ENCODE measurements at places on chromosomes 13 and 19.

GRCh38 chr13:29255567-29255966, 339.9 kb downstream of the SLC7A1 start:
- DNase-seq = no peak

DNA sequence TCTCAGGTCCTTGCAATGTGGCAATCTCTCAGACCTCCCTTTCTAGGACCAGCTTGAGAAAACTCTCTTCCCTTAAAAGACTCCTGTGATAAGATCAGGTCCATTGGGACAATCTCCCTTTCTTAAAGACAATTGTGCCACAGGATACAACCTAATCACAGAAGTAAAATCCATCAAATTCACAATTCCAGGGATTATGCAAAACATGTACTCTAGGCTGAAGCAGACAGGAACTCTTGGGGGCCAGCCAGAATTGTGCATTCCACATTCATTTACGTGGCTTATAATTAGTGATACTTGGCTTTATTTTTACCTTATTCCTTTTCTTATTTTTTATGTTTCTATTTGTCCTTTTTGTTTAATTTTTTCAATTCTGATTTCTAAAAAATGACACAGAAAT, 257.9 kb downstream of the KLF12 start:
- DNase-seq = no peak

GRCh38 chr13:39835253-39835652, 179.8 kb downstream of the COG6 start:
- no peak for DNase-seq

GRCh38 chr19:17772172-17772571, 20.9 kb downstream of the FCHO1 start:
- no peak for DNase-seq

- no peak for DNase-seq
Measured at GRCh38 chr13:30821421-30821820, 84.7 kb upstream of the MEDAG start.

DNA sequence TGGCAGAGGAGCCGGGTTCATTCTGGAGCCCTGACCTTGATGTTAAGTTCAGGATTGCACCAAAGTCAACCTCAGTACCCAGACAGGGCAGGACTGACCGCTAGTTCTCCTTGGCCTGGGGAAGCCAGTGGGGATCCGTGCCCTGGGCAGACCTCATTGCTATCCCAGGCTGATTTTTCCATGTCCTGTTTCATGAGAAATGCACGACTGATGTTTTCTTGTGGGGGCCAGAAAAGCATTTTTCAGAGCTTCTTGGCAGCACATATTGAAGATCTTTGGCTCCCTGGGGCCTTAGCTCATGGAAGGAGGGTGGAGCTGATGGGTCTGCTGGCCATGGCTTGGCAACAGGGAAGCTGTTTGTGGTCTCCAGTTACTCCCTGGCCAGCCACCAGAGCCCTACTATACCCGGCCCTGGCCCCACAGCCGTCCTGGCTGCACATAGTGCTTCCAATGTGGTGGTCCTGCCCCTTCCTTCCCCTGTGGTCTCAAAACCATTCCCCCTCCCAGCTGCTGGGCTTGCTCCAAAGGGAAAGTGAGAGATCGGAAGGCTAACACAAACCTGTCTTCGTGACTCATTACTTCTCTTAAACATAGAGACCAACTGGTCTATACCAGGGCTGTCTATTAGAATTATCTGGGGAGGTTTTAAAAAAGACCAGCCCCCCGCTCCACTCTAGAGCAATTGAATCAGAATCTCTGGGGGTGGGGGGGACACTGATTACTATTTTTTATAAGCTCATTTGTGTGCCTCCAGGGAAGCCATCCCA, 11.2 kb downstream of the IL17D start:
- DNase-seq = no peak

DNA sequence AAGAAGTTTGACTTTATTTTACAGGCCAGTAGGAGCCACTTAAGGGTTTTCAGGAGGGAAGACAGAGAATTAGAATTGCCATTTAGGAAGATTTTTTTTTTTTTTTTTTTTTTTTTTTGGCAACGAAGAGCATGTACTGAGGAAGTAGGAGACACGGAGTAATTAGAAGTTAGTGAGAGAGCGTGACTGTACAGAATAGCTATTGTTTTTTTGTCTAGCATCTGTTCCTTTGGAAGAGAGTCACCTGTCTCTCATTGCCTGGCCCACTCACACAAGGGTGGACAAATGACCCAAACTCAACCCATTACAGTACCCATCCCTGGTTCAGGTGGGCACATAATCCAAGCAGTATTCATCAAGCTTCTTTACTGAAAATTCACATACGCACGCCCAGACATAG, 166.7 kb downstream of the LACC1 start:
- DNase-seq = no peak

DNA sequence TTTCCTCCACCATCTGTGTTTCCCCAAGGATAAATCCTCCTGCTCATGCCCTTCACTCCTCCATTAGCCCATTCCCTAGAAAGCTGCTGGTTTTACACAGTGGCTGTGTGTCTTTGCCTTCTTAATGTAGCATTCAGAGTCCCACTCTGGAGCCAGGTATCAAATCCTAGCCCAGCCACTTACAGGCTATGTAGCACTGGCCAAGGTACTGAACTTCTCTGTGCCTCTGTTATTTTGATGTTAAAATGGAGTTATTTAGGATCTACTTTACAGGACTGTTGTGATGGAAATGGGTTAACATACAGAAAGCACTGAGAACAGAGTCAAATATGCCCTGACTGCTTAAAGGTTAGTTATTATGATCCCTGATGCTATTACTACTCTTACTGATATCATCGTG, 1.5 kb upstream of the ZSCAN4 start:
- DNase-seq = no peak

GRCh38 chr19:19223060-19223459, 11.3 kb downstream of the NCAN start:
- DNase-seq = no peak

DNA sequence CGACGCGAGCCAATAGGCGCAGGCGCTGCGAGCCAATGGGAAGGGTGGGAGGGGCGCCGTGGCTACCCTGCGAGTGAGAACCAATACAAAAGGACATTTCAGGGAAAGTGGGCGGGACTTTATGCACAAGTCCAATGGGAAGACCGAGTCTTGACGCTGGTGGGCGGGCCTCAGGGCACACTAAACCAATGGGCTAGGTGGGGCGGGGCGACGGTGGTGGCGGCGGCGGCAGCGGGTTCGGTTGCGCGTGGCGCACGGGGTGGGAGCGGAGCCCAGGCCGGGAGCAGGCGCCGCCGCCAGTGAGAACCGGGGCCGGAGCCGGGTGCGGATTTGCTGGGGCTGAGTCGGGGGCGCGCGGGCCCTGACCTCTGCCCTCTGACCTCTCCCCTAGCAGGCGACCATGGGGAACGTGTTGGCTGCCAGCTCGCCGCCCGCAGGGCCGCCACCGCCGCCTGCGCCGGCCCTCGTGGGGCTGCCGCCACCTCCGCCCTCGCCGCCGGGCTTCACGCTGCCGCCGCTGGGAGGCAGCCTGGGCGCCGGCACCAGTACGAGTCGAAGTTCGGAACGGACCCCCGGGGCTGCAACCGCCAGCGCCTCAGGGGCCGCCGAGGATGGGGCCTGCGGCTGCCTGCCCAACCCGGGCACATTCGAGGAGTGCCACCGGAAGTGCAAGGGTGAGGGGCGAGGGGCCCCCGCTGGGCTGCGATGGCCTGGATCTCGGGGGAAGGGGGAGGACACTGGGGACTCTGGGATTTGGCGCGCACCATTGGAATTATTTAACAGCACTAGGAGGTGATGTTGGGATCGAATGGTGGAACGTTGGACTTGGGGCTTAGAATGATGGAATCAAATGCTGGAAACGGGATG, at the start of gene TOMM40:
TSS of gene TOMM40 (plus strand) at position 239 of the 867 bp plus-strand sequence. CDS start at position 401, 162 bp downstream.
- DNase-seq = peak; percentile 38

GRCh38 chr13:114043421-114044053, 69.7 kb upstream of the C13orf46 start:
- no peak for DNase-seq

DNA sequence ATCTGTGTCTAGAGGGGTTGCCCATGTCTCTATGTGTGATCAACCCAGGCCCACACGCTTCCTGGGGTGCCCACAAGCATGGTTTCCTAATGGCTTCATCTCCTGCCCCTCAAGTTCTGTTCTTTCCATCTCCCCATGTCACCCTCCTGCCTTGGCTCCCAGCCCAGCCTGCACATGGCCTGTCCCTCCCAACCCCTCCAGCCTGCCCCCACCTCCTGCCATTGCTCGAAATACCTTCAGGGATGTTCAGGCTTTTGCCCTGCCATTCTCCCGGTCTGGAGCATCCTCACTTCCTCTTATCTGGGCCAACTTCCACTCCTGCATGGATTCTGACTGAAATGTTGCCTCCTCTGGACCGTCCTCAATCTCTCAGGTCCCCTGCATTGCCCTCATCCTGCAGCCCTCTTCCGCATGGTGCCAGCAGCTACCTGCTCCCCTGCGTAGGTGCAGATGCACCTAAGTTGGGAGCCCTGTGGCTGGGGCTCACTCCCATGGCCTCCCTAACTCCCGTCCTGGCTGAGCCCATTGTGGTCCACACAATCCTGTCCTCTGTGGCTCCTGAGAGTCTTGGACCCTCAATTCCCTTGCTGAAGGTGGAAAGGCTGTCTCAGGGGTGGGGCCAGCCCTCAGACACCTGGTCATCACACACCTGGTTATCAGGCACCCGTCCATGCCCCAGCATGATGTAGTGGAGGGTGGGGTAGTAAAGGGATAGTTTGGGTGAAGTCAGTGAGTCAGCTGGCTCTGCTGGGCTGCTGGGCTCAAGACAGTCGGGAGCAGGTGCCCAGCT, 152.1 kb downstream of the URI1 start:
- DNase-seq = no peak

DNA sequence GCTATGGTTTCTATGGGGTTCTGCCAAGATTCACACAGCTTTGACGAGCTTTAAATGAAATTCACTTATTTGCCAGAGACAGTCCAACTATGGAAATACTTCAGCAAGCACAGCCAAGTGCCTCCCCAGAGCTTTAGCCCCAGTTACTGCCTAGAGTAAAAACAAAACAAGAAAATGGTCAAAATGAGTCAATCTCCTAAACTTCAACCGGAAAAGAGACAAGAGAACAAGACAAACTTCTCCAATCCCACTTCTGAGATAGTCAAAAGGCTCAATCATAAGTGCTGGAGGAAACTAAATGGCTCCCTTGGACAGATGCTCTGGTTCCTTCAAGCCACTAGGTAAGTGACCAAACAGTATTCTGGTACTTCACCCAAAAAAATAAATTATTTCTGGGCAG, 65.8 kb downstream of the KATNAL1 start:
- DNase-seq = no peak

GRCh38 chr13:93235258-93236015, 8.8 kb downstream of the GPC6 start:
- no peak for DNase-seq

DNA sequence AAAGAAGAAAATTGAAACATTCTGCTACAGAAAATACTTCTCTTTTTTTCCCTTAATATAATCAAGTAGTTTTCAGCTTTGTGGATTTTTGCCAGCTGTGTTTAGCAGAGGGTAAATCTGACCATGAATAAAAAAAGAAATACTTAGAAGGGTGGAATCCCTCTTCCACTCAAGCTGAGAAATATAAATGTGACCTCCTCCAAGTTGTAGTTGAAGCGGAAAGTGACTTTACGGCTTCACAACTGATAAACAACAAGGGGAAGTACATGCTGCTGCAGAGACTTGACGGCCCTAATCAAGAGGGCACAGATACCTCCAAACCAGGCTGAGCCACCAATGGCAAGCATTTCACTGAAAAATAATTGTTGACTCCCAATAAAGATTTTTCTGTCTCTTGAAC, 785.0 kb downstream of the SLITRK5 start:
- no peak for DNase-seq

DNA sequence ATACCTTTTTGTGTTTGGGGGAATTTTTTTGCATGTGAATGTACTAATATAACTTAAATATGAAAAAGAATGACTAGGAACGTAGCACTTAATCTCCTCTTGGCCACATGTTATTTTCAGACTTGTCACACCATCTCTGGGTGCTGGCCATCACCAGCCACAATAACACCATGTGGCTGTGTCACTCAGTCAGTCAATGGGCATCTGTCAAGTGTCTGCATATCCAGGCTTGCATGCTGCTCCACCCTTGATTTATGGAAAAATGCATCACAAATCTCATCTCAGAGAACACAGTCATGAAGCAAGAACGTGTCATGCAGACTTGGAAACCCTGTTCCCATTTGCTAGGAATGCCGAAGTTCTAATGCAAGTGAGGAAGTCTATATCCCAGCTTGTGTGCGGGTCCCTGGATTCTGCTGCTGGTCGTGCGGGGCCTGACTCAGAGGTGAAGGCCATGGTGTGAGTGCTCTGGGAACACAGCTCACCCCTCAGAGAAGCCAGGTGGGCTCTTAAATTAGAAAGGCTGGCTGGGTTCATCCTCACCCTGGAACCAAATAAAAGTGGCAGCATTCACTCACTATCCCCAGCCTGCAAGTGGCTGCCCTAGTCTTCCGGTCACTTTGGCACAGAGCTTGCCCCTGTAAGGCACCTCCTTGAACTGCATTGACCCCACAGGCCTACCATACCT, 53.6 kb upstream of the ARHGEF7 start:
- no peak for DNase-seq

DNA sequence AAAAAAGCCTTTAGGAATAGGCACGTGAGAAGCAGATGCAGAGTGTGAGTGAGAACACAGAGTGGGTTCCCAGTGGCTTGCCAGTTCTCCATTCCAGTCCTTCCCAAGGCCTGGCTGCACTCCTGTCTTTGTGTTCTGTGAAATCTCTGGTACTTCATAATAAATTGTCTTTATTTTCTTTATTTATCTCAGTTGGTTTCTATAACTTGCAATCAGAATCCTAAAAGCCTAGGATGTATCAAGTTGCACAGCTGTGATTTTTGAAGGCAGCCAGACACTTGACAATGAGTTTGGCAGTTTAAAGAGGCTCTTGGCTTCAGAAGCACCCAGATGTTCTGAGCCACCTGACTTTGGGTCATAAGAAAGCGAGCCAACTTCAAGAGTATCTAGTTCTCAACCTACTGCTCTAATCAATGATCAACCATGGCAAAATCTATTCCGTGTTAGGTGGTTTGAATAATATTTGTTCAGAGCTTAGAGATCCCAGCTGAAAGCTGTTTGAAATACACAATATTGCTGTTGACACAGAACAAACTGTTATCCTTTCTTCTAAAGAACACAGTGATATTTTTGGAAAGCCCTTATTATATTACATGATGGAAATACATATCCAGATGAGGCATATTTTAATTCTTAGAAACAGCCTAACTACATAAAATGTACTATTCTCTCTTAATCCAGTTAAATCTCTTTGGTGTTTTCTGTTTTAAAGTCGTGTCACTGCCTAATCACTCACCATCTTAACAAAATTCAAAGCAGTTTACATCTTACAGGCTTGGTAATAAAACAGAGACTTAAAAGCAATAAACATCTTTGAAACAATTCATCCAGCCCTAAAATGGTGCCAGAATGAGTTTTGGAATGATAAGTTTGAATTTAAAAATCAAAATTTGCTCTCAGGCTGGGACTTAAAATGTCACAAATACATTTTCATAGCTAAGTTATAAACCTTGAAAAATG, 483.0 kb upstream of the NBEA start:
- DNase-seq = no peak
